ENCODE measurements at places on chromosomes 11 and 22.

DNA sequence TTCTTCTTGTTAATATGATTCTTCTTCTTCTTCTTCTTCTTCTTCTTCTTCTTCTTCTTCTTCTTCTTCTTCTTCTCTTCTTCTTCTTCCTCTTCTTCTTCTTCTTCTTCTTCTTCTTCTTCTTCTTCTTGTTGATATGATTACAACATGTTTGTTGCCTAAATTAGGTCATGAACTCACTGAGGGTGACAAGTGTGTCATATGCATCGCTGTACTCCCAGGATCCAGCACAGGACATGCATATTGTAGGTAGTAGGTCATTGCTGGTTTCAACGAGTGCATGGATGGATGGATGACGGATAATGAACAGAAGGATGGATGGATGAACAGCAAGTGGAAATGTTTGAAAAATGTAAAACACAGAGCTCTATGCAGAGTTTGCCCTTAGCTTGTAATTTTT, 14.9 kb upstream of the PVALB start:
- DNase-seq = no peak

- DNase-seq = no peak
These were observed 9.2 kb upstream of the PRSS23 start for GRCh38 chr11:86790867-86791849.

DNA sequence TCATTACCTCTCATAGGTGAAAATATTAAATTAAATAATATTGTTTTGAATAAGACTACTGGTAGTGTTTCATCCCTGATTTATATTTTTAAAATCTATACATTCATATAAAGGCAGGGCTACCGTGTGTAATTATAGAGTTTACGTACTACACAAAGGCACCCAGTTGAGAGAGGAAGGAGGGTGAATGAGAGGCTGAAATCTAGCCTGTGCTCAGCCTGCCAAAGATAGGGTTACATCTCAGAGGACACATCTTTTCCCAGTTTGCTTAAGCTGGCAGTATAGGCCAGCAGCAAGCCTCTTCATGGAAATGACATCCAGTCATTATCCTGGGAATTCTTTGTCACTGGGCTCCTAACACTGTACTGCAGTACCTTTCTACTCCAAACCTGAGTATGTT, 7.5 kb upstream of the B3GNT6 start:
- DNase-seq = no peak

DNA sequence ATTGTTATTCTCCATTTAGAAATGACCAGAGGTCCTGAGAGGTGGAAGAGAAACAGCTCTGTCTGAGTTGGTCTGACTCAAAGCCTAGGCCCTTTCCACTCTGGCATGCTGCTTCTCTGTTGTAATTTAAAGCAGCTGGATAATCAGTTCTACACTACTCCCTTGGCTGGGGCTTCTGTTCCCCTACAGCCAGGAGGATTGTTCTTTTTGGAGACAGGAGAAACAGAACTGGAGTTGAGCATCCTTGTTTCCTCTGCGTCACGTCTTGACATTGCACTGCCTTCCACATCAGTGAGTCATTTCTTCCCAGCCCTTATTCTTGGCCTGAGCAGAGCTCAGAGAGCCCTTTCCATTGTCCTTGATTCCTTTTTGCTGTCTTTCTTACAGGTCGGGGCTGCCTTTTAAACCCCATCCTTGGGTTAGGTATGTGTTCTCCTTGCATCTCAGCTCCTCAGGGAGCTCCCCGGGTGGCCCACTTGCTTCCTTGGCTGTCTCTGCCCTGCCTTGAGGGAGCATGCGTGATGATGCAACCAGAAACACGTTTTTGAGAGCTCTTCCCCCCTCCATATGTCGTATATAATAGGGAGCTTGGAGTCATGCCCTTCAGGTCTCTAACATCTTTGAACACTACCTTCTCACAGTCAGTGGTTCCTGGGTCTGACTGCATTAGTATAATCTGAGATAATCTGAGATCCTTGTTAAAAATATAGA, 35.7 kb downstream of the CYB5R2 start:
- no peak for DNase-seq

DNA sequence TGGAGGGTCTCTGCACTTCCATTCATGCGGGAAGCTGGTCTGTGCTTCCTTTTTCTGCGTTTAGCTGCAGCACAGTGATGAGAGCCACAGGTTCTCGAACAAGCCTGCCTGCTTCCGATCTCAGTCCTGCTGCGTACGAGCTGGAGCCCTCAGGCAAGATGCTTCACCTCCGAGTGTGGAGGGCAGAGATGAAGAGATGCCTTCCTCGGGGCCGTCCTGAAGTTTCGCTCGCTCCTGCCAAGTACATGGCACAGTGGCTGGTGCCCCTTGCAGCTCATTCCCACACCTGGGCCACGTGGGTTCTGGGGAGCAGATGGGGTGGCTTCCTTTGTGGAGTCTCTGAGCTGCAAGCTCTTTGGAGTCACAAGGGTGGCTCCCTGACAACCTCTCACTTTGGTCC, 19.5 kb upstream of the TESMIN start:
- no peak for DNase-seq

- no peak for DNase-seq
These were observed 188.2 kb upstream of the TBCEL start for GRCh38 chr11:120835601-120836228.

GRCh38 chr11:121654843-121655536, 202.2 kb upstream of the SORL1-AS1 start:
- no peak for DNase-seq

- DNase-seq = no peak
These were observed 1149.2 kb downstream of the BRD1 start for GRCh38 chr22:48678171-48679135.

- no peak for DNase-seq
These were observed 110.1 kb upstream of the ASPHD2 start for GRCh38 chr22:26318975-26319374.

- DNase-seq = no peak
These were observed 14.3 kb upstream of the FOLR1 start for GRCh38 chr11:72177656-72178055.

DNA sequence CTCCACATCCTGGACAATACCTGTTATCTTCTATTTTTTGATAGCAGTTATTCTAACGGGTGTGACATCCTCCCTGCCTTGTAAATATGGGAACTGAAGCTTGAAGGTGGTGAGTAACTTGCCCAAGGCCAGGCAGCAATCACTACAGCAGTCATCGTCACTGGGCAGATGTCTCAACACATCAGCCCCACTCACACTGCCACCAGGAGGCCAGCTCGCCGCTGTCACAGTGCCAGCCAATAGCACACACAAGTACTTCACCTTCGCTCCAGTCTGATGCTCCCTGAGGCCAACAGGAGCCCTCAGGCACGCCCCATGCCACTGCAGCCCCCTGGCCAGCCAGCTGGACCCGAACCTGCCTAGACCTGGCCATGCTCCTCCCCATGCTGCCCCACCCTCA, 4.9 kb upstream of the TTLL1 start:
- no peak for DNase-seq

DNA sequence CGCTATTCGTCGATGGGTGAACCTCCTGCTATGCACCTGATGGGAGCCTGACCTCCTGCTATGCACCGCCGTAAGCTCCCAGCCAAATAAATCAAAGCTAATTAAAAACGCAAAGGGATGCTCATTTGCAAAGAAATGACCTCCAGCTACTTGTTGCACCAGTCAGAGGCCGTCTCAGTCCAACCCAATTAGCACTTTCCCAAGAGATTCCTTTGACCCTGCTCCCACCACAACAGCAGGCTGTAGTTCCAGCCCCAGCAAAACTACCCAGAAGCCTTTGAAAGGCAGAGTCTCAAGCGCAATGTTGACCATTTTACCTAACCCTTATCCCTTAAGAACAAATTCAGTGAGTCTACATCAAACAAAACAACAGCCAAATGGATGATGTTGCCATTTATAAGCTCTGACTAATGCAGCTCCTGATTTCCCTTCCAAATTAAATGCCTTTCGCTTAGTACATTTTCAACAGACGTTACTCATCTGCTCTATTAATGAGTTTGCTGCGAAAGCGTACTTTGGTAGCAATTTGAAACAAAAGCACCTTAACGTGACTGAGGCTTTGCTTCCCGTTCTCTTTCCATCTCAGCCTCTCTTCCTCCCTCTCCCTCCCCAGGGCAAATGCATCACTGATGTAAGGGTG, 17.2 kb upstream of the BSX start:
- DNase-seq = no peak

DNA sequence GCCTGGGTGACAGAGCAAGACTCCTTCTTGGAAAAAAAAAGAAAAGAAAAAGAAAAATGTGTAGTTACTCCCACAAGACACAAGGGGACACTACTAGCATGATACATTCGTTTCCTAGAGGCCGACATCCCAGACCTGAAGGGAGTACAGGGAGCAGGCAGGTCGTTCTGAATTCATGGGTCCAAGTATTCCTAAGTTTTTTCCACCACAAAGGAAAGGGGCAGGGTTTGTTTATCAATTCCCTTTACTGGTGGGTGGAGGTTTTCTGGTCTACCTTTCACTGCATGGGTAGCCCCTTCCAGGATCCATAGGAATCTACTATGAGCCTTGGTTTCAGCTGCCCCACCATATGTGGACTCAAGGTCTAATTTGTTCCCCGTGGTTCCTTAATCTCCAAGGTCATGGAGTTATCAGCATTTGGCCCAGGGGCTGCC, 11.8 kb downstream of the TIGD3 start:
- peak; percentile 67 for DNase-seq

DNA sequence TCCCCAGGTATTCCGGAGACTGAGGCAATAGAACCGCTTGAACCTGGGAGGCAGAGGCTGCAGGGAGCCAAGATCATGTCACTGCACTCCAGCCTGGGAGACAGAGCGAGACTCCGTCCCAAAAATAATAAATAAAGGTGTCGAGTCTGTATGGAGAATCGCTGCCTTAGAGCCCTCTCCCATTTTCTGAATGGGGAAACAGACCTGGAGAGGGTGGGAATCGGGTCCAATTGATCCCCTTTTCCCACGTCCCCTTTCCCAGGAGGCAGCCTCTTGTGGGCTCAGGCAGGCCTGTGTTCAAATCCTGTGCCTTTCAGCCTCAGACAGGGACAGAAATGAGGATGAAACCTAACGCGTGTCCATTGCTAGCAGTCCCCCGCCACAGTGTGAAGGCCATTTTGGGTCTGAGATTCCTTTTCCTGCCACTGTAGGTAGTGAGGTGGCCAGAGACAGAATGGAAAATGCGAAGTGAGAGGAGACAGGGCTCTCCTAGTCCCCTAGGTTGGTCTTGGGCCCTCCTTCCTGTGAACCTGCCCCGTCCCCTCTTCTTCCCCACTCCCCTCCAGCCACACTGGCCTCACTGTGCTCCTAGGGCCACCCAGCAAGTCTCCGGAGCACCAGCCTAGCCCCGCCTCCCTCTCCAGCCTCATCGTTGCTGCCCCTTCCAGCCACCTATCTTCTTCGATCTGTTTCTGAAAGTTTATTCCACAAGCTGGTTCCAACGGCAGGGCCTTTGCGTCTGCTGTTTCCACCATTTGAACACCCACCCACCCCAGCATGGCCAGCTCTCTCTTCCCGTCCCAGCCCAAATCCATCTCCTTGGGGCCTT, 2.7 kb upstream of the POLDIP3 start:
- no peak for DNase-seq

GRCh38 chr11:60915248-60915914, 1.4 kb downstream of the TMEM109 start:
- peak; percentile 38 for DNase-seq

GRCh38 chr11:64384981-64385944, 26.3 kb downstream of the RPS6KA4 start:
- DNase-seq = no peak

DNA sequence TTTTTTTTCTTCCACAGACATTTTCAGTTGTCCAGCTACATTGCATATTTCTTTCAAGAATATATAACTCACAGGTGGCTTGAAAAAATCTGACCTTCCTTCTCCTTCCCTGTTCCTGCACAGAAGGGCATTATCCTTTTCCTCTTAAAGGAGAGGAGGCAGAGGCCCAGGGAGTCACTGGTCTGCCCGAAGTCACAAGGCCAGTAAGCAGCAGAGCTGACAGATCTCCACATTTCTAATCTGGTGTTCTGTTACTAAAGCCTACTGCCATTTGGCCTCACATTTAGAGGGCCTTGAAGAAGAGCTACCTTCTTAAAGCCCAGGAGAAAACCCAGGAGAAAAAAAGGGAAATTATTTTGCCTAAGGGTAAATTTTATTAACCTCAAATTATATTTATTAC, 12.3 kb downstream of the ENDOD1 start:
- DNase-seq = no peak

DNA sequence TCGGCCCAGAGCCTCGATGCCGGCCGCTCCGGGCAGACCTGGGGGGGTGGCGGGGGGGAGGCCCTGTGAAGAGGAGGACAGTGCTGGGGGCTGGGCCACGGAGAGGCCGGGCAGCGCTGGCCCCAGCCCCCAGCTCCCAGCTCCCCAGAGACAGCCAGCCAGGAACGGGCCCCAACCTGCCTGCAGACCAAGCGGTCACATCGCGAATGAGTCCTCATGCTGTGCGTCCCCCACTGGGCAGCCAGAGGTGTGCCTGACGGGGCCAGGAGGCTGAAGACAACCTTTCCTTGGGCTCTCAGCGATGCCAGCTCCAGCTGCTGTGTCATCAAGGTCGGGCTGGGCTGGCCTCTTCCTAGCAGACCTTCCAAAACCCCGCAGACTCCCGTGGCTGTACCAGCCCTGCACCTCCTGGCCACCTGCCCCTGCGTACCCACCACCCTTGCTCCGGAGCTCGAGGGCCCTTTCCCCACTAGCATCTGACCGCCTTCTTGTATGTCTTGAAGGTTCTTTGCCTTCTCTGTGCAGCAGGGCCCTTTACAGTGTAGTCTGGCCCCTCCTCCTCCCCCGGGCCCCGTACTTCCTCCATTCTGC, 88.4 kb downstream of the CDKN1C start:
- DNase-seq = no peak

GRCh38 chr11:77136074-77136473, 8.0 kb downstream of the MYO7A start:
- DNase-seq = peak; percentile 40

DNA sequence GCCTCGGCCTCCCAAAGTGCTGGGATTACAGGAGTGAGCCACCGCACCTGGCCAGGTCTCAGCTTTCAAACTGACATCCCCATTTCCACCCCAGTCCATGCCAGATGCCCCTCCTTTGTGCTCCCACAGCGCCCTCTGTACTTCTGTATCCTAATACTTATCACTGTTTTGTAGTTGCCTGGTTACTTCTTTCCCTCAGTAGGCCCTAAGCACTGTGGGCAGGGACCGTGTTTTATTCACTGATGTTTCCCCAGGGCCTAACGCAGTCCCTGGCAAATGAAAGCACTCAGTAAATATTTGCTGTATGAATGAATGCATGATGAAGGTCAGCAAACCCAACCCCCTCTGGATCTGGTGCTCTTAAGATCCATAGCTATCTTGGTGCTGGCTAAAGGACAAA, 2.2 kb upstream of the TRIM3 start:
- no peak for DNase-seq

GRCh38 chr11:2097998-2098690, 41.0 kb downstream of the IGF2 start:
- DNase-seq = no peak

DNA sequence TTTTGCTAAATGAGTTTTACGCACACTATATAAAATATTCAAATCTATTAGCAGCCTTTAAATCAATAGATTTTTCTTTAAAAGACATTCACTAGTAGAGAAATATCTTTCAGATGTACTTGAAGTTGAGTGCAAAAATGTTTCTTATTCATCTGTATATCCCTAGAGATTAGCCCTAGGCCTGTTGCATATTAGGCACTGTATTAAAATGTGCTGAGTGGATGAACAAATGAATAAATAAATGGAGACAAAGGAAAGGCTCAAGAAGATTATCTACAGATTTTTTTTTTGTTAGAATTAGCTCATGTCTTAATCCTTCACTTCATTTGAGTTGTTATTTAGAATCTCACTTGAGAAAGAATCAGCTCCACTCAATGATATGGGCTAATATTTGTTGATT, 12.0 kb upstream of the MMP13 start:
- DNase-seq = no peak
